ENCODE measurements at places on chromosomes 4 and X.

GRCh38 chrX:54171527-54172250 lies 11.4 kb downstream of the FAM120C start:
- no peak for DNase-seq

- no peak for DNase-seq
Observed at GRCh38 chr4:99665983-99666382, 8.4 kb upstream of the C4orf54 start.

- DNase-seq: no peak
Observed at GRCh38 chr4:144873226-144873990, 224.6 kb downstream of the ANAPC10 start.

- no peak for DNase-seq
Observed at GRCh38 chrX:19358521-19358920, 14.8 kb downstream of the PDHA1 start.

- no peak for DNase-seq
Observed at GRCh38 chrX:39115166-39115565, 313.9 kb downstream of the MID1IP1 start.

GRCh38 chr4:115575851-115576250 lies 462.4 kb upstream of the NDST4 start:
- no peak for DNase-seq

- DNase-seq: no peak
Observed at GRCh38 chrX:25154168-25154567, 138.4 kb upstream of the ARX start.

GRCh38 chrX:38798956-38799355 lies 2.3 kb upstream of the MID1IP1 start:
- DNase-seq: peak; percentile 64

GRCh38 chrX:70456256-70456655 lies 11.6 kb downstream of the DLG3 start:
- DNase-seq: no peak

- DNase-seq: no peak
Observed at GRCh38 chr4:3854661-3855060, 88.5 kb downstream of the ADRA2C start.

GRCh38 chrX:13520351-13520750 lies 49.0 kb upstream of the EGFL6 start:
- no peak for DNase-seq

GRCh38 chrX:120672841-120673530 lies 43.1 kb upstream of the C1GALT1C1 start:
- DNase-seq: no peak

DNA sequence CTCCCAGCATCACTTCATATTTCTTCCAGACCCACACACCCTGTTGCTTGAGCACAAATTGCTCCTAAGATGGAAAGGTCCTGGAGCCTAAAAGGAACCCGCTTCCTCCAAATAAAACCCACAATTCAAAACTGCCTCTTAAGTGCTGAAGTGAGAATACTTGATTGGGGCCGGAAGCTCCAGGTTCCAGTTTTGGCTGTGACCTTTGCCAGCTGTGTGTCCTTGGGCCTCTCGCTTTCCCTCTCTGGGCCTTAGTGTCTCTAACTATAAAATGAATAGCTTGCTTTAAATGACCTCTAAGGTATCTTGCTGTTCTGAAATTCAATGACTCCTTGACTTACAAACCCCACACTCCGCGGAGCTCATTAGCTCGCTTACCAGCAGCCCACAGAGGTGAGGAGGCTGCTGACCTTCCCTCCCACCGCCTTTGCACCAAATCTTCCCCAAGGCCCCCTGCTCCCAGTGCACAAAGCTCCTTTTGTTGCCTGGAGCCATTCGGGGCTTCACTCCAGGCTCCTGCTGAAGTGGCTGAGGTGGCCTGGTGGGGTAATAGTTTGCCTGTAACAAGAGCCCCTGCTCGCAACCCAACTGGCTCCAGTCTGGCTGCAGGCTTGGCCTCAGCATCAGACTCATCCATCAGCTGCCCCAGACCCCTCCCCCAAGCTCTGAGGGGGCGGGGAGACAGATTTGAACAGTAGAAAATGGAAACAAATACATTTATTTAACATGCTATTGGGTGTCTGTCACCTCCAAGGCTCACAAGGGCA lies 21.8 kb downstream of the STARD8 start:
- no peak for DNase-seq

GRCh38 chr4:41819621-41820020 lies 71.1 kb upstream of the PHOX2B start:
- no peak for DNase-seq

- no peak for DNase-seq
Observed at GRCh38 chr4:22122062-22122461, 173.5 kb upstream of the KCNIP4 start.

DNA sequence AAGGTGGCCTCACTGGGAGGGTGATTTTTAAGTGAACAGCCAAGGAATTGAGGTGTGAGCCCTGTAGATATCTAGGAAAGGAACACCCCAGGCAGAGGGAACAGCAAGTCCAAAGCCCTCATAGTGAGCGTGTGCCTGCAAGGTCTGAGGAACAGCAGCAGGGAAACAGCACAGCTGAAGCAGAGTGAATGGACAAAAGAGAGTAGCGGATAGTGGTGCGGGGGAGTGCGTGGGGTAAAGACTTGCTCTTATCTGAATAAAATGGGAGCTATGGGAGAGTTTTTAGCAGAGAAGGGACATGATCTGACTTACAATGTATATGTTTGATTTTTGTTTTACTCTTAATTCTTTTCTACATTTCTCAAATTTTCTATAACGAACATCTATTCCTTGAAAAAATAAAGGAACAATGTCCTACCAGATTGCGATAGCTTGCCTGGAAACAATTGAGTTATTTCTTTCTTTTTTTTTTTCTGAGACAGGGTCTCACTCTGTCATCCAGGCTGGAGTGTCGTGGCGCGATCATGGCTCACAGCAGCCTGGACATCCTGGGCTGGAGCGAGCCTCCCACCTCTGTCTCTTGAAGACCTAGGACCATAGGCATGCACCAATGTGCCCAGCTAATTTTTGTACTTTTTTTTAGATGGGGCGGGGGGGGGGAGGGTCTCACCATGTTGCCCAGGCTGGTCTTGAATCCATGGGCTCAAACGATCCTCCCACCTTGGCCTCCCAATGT lies 19.5 kb upstream of the HADH start:
- DNase-seq: no peak

GRCh38 chr4:41611881-41612871 lies 74.2 kb downstream of the LIMCH1 start:
- DNase-seq: peak; percentile 32

- DNase-seq: peak; percentile 58
Observed at GRCh38 chrX:153900831-153901752, 3.4 kb upstream of the AVPR2 start.

DNA sequence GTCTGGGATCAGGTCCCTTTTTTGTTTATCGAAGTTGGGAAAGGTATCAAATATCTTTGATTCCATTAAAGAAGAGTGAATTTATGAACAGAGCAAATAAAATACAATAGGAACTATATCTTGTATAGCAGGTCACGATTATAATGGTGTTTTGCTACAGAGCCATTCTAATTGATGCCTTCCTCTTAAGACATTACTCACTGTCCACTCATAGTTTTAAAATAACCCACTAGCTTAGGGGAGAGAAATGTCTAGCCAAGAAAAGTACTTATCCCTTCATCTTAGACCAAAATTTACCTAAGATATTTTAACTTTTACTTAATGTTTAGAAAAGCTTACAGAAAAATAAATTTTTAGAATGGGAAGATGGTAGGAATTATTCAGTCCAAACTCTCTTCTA lies 112.0 kb upstream of the PABPC4L start:
- peak; percentile 6 for DNase-seq

DNA sequence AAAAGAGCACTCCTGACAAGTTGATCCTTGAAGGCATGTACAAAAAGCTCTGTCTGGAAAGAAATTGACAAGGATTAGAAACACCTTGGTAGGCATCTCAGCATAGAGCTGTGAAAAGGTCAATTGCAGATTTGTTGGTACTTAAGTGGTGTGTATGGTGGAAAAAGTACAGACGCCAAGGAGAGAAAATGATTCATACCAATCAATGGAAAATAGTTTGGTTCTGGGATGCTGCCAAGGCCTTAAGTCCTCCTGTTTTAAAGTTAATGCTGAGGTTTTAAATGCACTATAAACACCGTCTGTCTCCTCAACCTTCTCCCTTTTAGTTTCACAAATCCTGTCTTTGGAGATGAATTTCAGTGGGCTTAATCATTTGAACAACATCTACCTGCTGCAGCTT lies 524.1 kb downstream of the IL15 start:
- peak; percentile 9 for DNase-seq

GRCh38 chr4:17098996-17099395 lies 200.6 kb upstream of the LDB2 start:
- DNase-seq: no peak

- DNase-seq: no peak
Observed at GRCh38 chrX:1274786-1275185, 6.2 kb downstream of the CSF2RA start.

- no peak for DNase-seq
Observed at GRCh38 chr4:161651586-161651985, 512.2 kb downstream of the FSTL5 start.

- DNase-seq: no peak
Observed at GRCh38 chr4:20351360-20352162, 99.9 kb downstream of the SLIT2 start.

- DNase-seq: no peak
Observed at GRCh38 chr4:122762520-122762919, 30.0 kb downstream of the BBS12 start.

- no peak for DNase-seq
Observed at GRCh38 chr4:55468724-55469123, 73.0 kb downstream of the TMEM165 start.

Data from stromal cell of bone marrow (primary cell).